Neural progenitor cell (in vitro differentiated cells): ENCODE measurements at places on chromosomes 2 and 18. TPM values are rescaled to one million over a fixed set of nuclear protein-coding genes. Genes with fewer than 3 reads are reported as not detected.

GRCh38 chr2:20414806-20415205 lies 32.1 kb upstream of the RHOB start:
- peak; percentile 22 for DNase-seq

Gene GCG
- total RNA-seq: not detected in 2 replicates

DNA sequence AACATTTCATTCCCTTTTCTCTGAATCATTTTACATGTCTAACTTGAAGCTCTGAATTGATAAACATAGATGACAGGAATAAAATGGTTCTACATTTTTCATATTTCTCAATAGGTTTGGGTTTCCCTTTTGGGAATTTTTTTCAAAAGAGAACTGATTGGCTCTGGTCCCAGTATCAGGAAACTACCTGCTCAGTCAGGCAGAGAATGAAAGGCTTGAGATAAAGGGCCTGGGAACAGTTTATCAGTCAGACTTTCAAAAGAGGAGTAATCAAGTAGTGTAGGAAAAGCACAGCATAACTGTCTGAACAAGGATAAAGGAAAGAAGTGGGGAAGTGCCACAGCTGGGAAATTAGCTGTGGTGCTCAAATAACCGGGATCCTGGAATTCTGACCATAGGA lies 28.3 kb upstream of the CCL20 start:
- peak; percentile 36 for DNase-seq

- no peak for DNase-seq
These were observed 251.4 kb downstream of the SLC8A1 start for GRCh38 chr2:40200366-40200915.

Gene FHL2
- 17.8 and 20.7 TPM in 2 replicates for total RNA-seq

DNA sequence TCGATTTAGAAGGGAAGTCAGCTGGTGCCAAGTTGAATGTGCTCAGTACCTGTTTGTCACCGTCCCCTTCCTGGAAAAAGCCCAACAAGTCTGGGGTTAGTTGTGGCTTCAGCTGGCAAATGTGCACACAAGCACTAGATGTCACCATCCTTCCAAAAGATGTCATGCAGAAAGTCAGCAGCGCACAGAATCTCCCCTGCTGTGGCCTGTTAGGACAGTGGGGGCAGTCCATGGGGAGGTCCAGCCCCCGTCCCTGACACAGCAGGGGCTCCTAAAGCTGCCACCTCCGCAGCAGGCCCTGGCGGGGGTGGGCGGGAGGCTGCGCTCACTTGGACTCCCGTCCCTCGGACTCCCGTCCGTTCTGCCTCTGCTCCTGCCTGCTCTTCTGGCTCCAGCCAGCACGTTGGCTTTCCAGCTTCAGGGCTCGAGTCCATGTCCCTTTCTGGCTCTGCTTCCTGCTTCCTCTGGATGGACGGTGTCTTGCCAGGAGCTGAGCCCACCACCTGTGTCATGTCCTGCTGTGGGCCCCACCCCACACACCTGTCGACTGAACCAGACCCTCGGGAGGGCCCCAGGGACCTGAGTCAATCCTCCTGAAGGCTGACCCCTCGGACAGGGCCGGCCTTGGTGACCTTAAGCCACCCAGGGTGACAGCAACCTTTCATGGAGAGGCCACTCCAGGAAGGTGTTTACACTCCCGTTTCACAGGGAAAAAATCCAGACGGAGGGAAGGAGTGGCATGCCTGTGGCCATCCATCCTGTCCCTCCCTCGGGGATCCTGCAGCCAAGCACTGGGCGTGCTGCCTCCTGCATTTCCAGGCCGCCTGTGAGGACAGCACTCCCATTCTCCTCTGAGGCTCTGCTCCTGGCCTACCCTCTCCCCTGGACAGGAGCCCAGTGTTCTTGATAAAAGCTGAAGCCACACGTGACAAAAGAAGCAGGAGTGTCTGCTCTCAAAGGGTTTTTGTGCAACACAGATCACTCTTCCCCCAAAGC lies 8.5 kb downstream of the RAB17 start:
- DNase-seq: peak; percentile 65

- DNase-seq: no peak
These were observed 16.5 kb upstream of the OR6B3 start for GRCh38 chr2:240069829-240070228.

Gene SLC19A3
- total RNA-seq: 0.96 and 1.6 TPM in 2 replicates

- DNase-seq: no peak
These were observed 626.7 kb downstream of the LRRTM4 start for GRCh38 chr2:76895469-76895868.

Gene FBXO41
- total RNA-seq: 1.5 and 6.3 TPM in 2 replicates

GRCh38 chr2:230738924-230739323 lies 26.3 kb downstream of the CAB39 start:
- DNase-seq: no peak

GRCh38 chr2:230734247-230735175 lies 21.9 kb downstream of the CAB39 start:
- no peak for DNase-seq

DNA sequence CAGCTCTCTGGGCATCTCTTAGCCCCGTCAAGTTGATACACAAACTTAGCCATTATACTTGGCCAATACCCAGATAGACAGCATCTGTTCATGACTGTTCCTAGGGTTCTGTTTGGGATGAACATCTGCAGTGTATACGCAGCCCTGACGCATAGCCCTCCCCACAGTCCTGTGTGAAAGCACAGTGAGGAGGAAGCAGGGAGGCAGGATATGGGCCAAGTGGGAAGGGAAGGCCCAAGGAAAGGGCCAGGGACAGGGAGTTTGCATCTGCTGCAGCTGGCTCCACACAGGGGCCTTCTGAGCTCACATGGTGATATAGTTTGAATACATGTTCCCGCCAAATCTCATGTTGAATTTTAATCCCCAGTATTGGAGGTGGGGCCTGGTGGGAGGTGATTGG lies 80.2 kb downstream of the CMPK2 start:
- no peak for DNase-seq

DNA sequence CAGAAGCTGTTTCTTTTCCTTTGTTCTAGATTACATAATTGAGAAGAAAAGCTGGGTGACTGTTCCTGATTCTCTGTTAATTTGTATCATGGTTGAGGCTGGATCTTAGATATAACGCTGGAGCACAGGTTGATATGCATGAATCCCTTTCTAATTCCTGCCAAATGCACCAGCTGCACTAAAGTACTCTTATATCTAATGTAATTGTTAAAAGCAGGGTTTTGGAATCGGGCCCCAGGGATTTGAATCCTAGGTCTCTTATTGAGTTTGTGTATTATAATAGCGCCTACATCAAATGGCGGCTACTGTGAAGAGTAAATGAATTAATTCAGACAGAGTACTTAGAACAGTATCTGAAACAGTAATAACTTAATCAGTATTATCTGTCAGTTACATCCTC lies 80.4 kb downstream of the MC4R start:
- DNase-seq: no peak

- peak; percentile 44 for DNase-seq
These were observed 36.2 kb downstream of the WIPF1 start for GRCh38 chr2:174561283-174561971.

GRCh38 chr2:11822746-11823451 lies 76.5 kb downstream of the LPIN1 start:
- no peak for DNase-seq

DNA sequence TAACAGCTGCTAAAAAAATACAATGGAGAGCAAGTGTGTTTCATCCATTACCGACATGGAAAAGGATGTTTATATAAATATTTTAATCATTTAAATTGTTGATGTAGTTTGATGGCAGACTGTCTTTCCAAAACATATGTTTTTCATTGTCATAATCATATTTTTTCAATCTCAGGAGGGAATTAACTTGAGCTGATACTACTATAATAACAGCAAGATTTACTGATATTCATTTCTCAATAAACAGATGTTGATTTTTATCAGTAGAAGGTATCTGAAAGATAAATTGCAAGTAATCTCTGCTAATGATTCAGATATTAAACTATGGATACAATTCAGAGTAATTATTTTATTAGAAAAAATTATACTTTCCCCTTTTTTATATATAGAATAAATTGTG lies 274.9 kb upstream of the TMEFF2 start:
- DNase-seq: no peak

DNA sequence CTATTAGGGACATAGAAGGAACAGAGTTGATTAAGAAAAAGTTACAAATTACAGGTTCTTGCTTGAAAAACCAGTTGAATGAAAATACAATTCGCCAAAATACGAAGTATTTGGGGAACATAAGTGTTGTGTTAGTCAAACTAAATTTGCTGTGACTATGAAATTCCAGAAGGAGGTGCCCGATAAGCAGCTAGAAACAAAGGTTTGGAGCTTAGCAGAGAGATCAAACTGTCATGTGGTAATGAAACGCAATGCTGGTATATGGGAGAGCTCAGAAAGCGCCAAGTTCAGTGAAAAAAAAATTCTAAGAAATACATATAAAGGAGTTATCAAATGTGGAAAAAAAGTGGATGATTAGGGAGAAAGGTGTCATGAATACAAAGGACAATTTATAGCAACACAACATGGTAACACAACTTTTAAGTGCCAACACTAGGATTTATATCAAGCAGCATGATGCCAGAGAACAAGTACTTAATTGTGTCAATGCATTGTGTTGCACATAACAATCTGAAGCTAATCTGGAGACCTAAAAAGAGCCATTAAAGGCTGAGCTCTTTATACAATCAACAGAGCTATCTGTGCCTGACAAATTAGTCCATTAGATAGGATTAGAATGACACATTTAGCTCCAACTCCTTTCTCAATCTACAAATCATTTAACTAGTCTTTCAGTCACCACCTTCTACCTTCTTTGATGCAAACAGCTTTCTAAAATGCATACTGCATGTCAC lies 31.2 kb downstream of the SMAD2 start:
- DNase-seq: peak; percentile 57

DNA sequence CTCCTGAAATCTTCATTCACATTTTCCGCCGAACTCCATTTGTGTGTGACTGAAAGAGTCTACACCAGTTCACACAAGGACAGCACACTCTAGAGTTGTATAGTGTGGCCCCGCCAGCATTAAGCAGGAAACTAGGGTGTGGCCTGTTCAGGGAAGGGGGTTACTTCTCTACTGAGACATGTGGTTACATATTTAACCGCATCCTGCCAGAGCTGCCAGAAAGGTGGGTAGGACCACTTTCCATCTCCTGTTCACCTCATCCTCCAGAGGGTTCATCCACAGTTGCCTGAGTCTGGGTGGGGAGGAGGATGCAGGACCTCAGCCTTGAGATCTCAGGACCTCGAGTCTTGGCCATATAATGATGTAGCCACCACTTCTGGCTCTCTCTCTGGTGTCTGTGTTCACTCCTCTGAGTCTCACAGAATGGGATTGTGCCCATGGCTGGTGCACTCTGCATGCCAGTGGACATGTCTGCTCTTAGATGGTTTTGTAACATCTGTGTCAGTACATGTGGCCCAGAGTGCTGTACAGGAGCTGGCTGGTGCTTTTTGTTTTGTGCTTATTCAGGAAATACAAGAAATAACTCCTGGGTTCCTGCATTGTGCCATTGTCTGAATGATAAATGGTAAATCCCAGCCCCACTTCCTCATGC lies 7.7 kb upstream of the SP140L start:
- DNase-seq: no peak

DNA sequence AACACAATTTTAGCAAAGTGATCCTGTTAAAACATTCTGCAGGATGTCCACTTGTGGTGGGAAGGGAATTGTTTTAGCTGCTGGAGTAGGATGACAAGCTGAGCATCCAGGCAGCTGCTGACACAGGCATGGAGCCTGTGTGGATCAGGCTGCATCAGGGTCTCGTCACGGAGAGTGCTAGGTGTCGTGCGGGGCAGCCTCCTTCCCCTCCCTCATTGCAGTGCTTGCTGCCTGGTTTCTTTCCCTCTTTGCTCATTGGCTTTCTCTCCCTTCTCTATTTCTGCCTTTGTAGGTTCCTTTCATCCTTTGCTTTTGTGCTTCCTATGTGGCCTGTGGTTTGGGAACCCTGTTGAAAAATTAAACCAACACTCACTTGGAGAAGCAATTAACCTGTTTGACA lies 172.9 kb downstream of the TPGS2 start:
- peak; percentile 16 for DNase-seq

DNA sequence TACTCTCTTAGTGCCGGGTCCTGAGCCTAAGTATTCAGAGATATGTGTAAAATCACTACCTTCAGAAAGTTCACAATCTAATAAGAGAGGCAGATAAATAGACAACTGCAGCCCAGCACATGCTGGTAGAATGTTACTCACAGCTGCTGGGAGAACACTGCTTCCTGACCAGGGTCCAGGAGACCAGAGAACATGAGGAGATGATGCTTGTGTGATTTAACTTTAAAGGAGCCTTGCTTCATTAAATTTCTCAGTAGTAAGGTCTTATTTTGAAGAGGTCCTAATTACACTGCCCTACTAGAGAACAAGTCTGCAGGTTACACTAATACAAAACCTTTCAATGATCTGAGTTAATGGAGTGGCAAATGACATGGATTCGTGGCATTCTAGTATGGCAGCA lies 209.9 kb upstream of the TRIB2 start:
- no peak for DNase-seq

- DNase-seq: no peak
These were observed 183.1 kb downstream of the STK39 start for GRCh38 chr2:168064011-168064998.

Gene ZC3H8
- 14.2 and 20.3 TPM in 2 replicates for total RNA-seq

GRCh38 chr2:132951008-132951714 lies 281.2 kb upstream of the LYPD1 start:
- peak; percentile 17 for DNase-seq

DNA sequence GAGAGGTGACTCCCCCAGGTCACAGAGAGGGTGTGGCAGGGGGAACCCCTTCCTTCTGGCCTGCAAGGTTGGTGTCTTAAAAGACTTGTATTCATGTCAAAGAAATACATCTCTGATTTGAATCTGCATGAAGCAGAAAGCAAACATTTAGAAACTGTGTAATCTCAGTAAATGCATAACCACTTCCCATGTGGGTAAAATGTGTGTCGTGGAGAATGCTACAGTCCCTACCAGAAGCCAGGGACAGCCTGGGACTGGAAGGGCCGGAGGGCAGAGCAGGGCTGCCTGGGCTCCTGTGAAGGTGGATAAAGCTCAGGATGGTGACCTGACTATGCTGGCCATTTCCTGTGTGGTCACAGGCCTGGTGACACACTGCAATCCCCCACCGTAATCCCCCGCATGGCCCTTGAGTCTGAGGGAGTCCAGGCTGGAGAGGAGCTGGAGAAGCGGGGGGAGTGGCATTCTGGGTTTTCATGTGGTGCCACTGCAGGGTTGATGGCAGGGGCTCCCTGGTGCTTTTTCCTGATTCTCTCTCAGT lies 102.2 kb downstream of the LRRC30 start:
- DNase-seq: no peak

- peak; percentile 86 for DNase-seq
These were observed 27.9 kb upstream of the PTMA start for GRCh38 chr2:231680285-231680991.

DNA sequence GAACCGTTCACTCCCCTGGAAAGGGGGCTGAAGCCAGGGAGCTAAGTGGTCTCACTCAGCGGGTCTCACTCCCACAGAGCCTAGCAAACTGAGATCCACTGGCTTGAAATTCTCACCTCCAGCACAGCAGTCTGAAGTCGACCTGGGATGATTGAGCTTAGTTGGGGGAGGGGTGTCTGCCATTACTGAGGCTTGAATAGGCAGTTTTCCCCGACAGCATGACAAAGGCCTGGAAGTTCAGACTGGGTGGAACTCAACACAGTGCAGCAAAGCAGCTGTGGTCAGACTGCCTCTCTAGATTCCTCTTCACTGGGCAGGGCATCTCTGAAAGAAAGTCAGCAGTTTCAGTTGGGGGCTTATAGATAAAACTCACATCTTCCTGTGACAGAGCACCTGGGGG lies 292.5 kb downstream of the NUP35 start:
- peak; percentile 37 for DNase-seq

- no peak for DNase-seq
These were observed 511.8 kb upstream of the RAB12 start for GRCh38 chr18:8097399-8097798.
